ENCODE measurements at places on chromosomes 3 and 15.

- no peak for DNase-seq
These were observed 446.8 kb upstream of the DPH6 start for GRCh38 chr15:35992791-35993190.

DNA sequence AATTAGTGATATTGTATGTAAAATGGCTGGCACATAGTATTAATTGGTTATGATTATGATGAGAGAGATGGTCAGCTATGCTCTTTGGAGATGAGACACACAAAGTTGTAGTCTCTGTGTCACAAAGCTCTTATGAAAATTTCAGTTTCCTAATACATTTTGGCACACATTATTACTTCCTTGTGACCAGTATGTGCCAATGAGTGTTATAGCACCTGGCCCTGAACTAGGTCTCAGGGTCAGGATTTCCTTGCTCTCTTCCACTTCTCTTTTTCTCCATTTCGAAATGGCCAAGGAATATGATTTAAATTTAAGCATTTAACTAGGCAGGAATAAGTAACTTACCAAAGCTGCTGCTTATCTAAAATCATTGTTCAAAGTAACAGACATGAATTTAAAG is 28.0 kb downstream of the TIPARP start:
- DNase-seq: no peak

- DNase-seq: no peak
These were observed 76.0 kb downstream of the EEFSEC start for GRCh38 chr3:128229106-128229857.

DNA sequence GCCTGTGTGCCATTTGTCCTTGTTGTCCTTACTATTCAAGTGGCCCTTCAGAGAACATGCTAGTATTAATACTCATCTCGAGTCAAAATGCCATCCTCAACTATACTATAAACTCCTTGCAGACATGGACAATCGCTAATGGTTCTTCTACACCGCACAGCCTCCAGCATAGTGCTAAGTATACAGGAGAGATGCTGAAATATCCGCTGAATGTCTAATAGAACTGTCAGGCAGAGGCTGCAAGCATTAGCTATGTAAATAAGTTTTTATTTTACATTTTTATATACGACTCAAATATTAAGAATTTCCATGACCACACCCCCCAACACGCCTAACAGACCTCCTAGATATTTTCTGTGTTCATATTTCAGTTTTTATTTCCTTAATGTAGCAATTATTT is 39.4 kb downstream of the AAGAB start:
- no peak for DNase-seq

DNA sequence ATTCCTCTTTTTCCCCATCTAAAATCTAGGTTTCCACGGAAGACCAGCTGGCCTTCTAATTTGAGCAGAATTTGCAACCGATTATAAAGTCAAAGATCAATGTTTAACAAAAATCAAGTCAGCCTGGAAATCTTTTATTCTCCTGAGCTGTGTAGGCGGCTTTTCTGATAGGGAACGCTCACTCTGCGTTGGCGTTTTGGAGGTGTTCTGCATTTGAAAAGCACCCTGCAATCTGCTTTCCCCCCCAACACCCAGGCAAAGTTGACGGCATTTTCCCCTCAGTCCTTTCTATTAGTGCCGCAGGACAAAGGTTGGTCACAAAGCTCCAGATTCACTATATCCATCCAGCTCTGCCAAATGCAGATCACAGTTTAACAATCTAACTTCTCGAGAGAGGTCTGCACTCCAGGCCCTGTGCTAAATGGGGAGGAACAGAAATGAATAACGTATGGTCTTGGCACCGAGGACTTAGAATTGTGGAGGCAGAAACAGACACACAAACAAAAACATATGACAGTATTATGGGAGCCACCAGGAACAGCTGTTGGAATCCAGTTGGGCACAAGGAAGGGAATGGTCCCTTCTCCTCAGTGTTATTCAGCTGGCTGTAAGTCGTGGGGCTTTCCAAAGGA is 50.4 kb upstream of the LARS2 start:
- no peak for DNase-seq

DNA sequence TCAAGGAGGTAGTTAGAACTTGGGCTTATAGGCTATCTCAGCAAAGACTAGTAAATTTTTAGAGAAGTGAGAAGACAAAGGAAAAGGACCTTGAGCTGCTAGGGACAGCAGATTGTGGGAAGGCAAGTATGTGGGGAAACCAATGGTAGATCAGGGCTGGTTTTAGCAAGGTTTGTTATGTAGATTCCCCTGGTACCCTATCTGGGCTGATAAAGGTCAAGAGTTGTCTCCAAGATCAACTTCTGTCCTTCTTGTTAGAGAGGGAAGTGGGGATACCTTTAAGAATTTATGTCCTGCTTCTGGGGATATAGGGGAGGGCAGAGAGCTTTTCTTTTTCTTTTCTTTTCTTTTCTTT is 28.9 kb downstream of the KAT2B start:
- DNase-seq: no peak

Data from mucosa of gallbladder (tissue), 1 donor.